Activated gamma-delta T cell (primary cell): ENCODE measurements at places on chromosomes 1 and 21.

GRCh38 chr1:202656951-202657646 lies 53.2 kb downstream of the SYT2 start:
- no peak for DNase-seq

GRCh38 chr1:151721788-151722510 lies 627 bp downstream of the RIIAD1 start:
- DNase-seq, result no peak

GRCh38 chr1:209229494-209230061 lies 353.9 kb upstream of the CAMK1G start:
- DNase-seq, result no peak

GRCh38 chr1:54864460-54865208 lies 22.4 kb downstream of the DHCR24 start:
- no peak for DNase-seq

DNA sequence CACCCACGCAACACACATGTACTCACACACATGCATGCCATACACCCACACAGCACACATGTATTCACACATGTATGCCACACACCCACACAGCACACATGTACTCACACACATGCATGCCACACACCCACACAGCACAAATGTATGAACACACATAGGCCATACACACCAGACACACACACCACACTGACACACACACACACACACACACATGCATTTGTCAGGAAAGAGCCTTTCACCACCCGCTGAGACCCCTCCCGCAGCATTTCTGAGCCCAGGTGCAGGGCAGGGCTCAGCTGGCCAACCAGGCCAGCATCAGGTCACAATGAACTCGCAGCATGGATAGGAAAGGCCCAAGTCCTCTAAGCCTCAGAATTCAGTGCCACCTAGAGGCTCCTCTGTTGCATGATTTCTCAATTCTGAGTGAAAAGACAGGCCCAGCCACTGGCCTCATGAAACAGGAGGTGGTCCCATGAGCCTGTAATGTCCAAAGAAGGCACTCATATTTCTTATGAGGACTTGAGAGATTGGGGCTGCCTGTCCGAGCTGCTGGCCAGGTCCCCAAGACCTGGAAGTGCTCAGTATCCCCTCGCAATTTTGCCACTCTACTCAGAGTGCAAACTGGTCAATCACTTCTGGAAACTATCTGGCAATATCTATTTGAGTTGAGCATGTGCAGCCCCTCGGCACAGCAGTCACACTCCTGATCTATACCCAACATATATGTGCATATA lies 57.3 kb downstream of the PSMG1 start:
- DNase-seq, result no peak

GRCh38 chr1:208631092-208631491 lies 386.9 kb upstream of the PLXNA2 start:
- DNase-seq, result no peak

GRCh38 chr1:167333124-167333523 lies 112.4 kb downstream of the POU2F1 start:
- no peak for DNase-seq

GRCh38 chr21:31576428-31576827 lies 83.1 kb upstream of the SOD1 start:
- DNase-seq, result no peak

DNA sequence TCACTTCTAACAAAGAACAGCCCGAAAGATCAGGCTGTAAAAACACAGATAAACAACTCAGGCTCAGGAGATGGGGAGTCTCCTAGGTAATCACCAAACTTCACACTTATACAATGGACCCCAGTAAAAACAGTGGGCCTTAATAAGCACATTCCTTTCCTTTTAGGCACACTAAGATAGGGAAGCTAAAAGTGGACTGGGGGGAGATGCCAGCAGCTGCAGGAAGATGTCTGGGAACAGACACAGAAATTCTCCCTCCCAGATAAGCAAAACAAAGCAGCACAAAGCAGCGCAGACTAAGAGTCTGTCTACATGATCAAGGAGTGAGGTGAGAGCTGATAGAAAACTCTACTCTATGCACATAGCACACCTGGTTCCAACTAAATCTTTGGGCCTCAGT lies 29.0 kb upstream of the CTBS start:
- DNase-seq, result no peak

GRCh38 chr1:241677201-241677600 lies 25.1 kb downstream of the WDR64 start:
- no peak for DNase-seq

DNA sequence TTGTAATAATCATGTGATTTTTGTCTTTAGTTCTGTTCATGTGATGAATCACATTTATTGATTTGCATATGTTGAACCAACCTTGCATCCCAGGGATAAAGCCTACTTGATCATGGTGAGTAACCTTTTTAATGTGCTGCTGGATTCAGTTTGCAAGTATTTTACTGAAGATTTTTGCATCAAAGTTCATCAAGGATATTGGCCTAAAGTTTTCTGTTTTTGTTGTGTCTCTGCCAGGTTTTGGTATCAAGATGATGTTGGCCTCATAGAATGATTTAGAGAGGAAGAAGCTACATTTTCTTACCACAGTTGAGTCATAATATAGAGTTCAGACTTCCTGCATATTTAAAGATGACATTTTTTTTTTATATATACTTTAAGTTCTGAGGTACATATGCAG lies 455.9 kb downstream of the PLPP3 start:
- DNase-seq, result no peak

DNA sequence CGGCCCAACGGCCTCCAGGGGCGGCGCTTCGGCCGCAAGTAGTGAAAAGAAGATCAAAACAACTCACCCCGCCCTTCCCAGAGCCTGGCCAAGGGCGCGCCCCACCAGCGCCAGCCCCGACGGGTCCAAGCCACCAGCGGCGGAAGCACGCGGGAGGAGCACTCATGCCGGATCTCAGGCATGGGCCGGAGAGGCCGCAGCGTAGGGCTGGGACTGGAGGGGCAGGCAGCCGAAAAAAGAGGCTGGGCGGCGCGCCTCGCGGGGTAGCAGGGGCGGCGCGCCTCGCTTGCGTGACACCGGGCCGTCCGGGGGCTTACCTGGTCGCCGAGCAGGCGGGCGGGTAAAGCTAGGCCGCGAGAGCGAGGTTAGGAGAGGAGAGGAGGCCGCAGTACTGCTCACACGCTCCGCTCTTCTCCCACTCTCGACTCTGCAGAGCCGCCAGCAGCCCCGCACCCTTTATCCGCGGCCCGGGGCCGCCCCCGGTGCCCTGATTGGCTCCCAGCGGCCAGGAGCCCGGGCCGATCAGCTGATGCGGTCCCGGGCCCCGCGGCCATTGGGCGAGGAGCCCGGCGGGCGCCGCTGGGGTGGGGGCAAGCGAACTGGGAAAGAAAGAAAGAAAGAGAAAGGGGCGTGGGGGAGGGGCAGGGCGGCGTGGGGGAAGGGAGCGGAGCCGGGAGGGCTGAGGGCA lies at the start of gene GLUL:
Gene GLUL (minus strand): TSS at position 429 of the 688 bp plus-strand sequence. CDS start 3,053 bp downstream, outside the sequence.
- peak; percentile 70 for DNase-seq

- no peak for DNase-seq
These were observed 65.2 kb upstream of the TARBP1 start for GRCh38 chr1:234544087-234544579.

GRCh38 chr1:162094271-162094670 lies 24.8 kb downstream of the NOS1AP start:
- DNase-seq, result no peak

DNA sequence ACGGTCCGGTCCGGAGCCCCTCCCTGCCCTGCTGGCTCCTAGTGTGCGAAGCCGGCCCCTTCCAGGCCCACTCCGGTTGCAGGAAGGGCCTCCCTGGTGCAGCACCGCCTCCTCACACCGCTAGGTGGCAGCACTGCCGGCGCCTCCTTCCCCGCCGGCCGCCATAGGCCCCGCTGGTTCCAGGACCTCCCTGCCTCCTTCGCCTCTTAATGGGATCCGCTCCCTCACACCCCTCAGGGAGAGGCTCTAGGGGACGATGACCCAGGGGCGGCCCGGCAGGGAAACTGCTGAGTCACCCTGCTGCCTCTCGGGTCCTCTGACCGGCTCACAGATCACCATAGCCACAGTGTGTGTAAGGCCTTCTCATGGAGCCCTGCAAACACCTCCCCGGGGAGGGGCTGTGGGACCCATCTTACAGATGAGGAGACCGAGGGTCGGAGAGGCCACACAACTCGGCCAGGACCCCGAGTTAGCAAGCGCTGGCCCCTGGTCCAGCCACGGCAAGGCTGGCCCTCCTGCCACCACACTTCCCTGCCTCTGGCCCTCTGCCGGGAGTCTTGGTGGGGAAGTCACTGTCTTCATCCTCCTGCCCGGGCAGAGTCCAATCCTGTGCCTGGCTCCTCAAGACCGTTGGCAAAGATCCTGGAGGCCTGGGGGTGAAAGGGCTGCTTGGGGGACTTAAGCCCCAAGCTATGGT lies 1.6 kb upstream of the AJAP1 start:
- DNase-seq, result peak; percentile 27

GRCh38 chr1:8902765-8903164 lies 24.3 kb upstream of the ENO1 start:
- DNase-seq, result no peak

- no peak for DNase-seq
These were observed 12.4 kb downstream of the PSEN2 start for GRCh38 chr1:226882631-226883409.

GRCh38 chr1:155309423-155310021 lies 856 bp downstream of the FDPS start:
- no peak for DNase-seq

DNA sequence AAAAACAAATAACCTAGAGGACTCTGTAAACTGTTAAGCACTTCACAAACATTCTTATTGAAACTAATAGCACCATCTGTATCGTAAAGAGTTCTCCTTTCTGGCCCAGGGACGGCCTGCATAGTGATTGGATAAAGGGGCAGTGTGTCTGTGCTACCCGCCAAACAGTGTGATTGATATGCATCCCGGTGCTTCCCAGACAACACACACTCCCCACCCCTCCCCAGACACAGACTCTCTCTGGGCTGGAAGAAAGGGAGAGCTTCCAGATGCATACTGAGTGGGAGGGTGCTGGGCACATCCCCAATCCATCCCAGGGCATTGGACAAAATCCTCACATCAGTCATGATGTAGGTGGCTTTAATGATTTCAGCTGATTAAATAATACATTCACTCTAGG lies 3.7 kb downstream of the HSD11B1 start:
- no peak for DNase-seq

GRCh38 chr1:44994309-44994898 lies 8.0 kb upstream of the EIF2B3 start:
- DNase-seq, result no peak

- DNase-seq, result no peak
These were observed 26.2 kb downstream of the SLC2A1 start for GRCh38 chr1:42932442-42932941.

GRCh38 chr21:36554411-36555157 lies 74.7 kb upstream of the CLDN14 start:
- no peak for DNase-seq

DNA sequence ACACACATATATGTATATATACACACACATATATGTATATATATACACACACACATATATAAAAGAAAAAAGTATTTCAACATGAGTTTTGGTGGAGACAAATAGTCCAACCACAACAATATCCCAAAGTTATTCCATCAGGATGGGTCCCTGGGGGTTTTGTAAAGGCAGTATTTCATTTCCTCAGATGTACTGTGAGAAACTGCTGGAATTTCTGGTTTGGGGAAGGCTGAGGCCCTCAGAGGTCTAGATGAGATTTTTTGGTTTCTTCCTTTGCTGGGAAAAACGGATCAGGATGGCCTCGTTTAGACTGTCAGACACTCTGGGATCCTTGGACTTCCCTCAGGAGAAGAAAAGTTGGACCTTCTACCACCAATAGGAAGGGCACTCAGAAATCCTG lies 36.5 kb upstream of the TENT5B start:
- no peak for DNase-seq

GRCh38 chr21:43315244-43316137 lies 111.4 kb downstream of the SIK1 start:
- DNase-seq, result no peak
